ENCODE measurements at places on chromosomes 11 and 22.
A peak's percentile ranks its signal among the peaks of the same experiment; 100 is the strongest.

GRCh38 chr11:30282289-30282631 lies 40.6 kb upstream of the ARL14EP start:
- DNase-seq, result no peak

GRCh38 chr11:19673924-19674729 lies 38.5 kb upstream of the NAV2 start:
- DNase-seq, result no peak

DNA sequence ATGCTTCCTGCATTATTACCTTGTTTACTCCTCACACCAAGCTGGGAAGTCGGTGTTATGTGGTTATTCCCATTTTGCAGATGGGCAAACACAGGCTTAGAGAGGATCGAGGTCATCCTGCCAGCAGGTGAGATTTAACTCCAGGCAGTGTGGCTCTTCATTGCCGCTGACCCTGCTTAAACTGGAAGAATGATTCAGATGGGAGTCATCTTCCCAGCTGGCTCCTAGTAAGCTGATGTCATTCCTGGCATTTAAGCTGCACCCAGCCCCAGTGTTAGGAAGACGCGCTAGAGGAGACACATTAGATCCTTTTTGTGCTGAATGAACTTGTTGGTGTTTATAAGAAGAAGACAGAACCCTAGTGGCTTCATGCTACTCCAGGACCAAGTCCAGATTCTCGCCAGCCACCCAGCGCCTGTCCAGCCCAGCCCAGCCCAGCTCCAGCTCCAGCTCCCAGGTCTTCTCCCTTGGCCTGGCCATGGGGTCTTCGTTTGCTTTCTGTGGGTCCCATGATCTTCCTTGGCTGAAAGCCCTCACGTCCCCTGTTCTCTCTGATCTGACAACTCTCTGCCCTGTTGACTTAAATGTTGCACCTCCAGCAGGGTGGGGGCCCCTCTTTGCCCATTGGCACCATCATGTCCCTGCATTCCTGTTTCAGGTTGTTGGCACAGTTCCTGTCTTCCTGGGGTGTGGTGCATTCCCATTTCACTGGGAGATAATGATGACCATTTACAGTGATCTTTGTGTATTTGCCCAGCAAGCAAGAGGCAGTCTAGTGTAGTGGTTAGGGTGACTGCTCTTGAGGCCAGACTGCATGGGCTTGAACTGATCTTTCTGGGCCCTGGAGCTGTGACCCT lies 13.6 kb downstream of the PARVB start:
- no peak for DNase-seq

GRCh38 chr11:116539211-116539610 lies 233.6 kb downstream of the BUD13 start:
- no peak for DNase-seq

DNA sequence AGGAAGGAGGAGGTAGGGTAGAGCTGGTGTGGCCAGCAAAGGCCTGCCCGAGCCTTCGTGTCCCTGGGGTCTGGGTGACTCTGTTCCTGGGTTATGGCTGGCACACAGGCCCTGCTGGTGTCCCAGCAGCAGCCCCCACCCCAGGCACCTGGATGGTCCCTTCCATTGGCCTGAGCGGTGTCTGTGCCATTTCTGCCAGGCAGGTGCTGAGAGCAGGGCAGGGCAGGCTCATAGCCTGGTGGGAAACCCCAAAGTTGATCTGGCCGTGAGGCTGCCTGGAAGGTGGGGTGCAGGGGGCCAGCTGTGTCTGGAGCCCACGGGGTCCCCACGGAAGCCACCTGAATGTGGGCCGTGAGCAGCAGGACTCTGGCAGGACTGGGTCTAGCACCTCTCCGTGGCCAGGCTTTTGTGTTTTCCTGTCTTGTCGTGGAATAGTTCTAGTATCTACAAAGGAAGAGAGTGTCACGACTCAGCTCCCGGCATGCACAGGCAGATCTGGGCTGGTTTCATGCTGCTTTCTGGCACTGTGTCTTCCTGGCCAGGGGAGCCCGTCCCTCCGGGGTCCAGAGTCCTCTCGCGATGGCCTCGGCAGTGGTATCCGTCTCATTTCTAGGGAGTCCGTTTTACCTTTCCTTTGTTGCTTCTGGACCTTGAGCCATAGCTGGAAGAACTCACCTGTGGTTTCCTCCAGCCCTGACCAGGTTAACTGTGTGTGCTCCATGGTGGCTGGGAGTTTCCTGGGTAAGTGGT lies 83.7 kb downstream of the KCNQ1 start:
- no peak for DNase-seq

GRCh38 chr11:64451856-64452255 lies 92.9 kb downstream of the RPS6KA4 start:
- no peak for DNase-seq

DNA sequence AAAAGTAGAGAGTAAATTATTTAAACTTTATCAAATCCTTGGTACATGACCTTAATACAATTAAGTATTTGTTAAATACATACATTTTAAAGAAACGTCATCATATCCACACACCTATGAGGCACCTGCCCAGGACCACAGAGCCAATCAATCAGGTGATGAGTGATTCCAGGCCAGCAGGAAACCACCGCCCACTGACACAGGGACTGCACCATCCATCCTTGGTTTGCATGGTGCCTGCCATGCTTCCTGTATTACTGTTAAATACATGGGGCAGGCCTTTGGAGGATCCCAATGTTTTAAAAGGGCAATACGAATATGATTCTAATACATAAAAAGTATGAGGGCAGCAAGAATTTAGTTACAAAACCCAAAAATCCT lies 7.0 kb upstream of the TBC1D10A start:
- no peak for DNase-seq

- DNase-seq, result no peak
Observed at GRCh38 chr22:44573451-44573850, 75.4 kb upstream of the RTL6 start.

DNA sequence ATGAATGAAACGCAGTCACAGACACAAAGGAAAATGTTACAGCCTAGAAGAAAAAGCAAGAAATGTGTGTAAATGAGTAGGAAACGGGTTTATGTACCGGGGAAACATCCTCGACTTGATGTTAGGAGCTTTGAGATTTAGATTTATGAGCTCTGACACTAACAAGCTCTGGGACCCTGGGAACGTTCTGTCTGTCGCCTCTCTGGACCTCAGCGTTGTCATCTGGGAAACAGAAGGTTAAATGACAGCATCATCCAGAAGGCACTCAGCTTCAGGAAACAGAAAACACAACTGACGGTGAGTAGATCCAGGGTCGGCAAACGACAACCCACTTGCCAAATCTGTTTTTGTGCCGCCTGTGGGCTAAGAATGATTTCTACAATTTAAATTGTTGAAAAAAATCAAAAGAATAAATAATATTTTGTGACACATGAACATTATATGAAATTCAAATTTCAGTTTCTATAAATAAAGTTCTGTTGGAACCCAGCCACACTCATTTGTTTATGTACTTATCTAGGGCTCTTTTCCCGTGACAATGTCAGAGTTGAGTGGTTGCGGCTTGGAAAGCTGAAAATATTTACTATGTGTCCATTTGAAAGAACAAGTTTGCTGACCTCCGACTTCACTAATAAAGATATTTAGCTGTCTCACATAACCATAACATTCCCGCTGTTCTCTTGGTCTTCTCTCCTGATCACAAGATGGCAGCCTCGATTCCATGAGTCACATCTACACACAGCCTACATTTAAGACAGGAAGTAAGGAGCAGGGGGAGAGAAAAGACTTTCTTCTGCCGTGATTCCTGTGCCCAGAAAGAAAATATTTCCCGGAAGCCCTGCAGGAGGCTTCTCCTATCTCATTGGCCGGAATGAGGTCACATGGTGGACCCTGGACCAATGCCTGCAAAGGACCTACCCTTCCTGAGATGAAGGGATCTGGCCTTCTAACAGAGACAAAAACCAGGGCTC lies 47.1 kb upstream of the SYT13 start:
- no peak for DNase-seq

DNA sequence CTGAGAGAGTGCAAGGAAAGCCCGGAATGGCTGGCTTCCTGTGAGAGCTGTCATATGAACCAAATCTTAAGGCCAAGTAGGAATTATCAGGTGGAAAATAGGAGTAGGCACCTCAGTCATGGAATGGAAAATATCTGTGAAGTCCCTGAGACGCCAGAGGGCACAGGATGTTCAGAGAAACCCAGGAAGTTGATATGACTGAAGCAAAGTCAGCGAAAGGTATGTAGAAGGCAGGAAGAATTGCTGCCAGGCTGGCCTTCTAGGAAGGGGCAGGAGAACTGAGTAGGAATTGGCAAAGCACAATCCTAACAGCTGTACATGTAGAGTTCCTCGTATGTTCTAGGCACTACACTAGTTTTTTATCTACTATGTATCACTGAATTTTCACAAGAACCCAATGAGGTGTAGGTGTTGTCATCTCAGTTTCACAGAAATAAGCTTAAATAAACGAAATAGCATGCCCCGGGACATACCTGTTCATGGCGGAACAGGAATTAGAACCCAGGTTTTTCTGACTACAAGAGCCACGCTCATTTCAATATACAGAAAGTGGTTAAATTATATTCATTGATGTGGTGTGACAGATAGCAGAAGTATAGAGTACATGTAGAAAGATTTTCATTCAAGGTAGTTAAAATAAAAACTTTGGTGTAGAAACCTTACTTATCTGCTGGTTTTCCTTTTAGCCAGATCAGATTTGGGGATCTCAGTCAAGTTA lies 17.0 kb downstream of the HMGXB4 start:
- no peak for DNase-seq

- no peak for DNase-seq
Observed at GRCh38 chr22:50298937-50299784, 8.3 kb downstream of the PLXNB2 start.

GRCh38 chr11:96960476-96960875 lies 570.7 kb downstream of the JRKL start:
- DNase-seq, result no peak

DNA sequence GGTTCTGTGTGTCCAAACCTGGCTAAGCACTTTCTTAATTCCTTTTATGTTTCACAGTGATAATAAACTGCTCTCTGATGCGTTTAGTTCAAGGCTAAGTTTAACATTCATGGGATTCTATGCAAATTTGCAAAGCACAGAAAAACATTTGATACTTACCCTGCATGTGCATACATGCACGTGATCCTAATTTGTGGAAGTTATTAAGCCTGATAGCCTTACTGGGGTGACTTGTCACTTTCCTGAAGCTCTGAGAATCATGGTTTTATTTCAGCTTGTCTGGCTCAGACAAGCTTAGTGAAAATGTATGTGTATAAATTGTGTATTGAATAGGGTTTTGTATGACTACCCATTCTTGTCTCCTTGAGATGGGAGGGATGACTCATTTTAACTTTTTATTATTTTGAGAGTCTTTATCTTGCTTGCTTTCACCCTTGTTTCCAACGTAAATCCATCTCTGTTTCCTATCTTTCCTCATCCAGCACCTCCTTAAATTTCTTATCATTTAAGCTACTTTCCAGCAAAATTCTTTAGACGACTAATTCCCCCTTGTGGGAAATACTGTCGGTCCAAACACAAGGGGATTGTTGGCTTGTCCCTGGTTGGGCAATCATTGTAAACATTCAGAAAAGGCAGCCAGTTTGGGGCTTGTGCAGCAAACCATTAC lies 167.1 kb downstream of the C11orf91 start:
- no peak for DNase-seq

- no peak for DNase-seq
Observed at GRCh38 chr11:2762031-2762380, 62.2 kb upstream of the KCNQ1OT1 start.

- no peak for DNase-seq
Observed at GRCh38 chr22:49391436-49391835, 436.2 kb downstream of the BRD1 start.

GRCh38 chr11:64839335-64839734 lies 5.1 kb downstream of the CDC42BPG start:
- DNase-seq, result no peak

DNA sequence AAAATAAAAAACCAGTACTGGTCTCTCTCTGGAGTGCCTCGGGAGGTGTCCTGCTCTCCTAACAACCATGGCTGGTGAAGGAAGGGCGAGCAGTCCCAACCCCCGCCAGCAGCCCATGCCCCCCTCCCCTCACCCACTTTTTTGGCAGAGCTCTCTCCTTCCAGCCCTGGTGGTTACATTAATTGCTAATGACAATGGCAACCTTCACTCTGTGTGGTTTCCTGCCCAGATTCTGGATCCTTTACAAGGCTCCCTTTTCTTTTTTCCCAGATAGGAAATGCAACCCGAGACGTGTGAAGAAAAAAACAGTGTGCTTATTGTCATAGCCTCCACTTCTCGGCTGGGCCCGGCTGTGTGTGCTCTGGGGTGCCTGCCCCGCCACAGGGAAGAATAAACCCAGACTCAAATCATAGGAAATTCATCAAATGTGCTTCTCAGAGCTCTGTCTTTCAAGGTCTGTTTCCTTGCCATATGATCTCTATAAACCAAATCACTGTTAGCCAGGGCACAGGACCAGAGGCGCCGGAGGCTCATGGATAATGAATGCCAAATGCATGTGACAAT lies 513.0 kb downstream of the SOX6 start:
- DNase-seq, result no peak

GRCh38 chr11:78796956-78797355 lies 222.3 kb upstream of the NARS2 start:
- no peak for DNase-seq

- no peak for DNase-seq
Observed at GRCh38 chr22:17665854-17666253, 27.3 kb downstream of the BCL2L13 start.

DNA sequence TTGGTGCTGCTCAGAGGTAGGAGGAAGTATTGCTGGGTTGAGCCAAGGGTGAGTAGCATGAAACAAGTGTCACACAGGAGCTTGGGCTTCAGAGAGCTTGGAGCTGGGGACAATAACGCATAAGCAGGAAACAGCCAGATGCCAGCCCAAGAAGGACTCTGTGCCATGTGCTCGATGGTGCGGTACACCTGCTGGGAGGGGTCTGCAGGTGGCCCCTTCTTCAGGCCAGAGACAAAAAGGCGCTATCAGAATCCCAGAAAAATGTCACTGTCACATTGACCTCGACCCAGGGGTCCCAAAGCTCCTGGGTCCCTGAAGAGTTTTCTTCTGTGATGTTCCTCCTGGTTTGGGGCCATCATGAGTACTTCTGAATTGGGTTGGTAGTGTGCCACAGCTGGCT lies 244.4 kb downstream of the TBC1D22A start:
- DNase-seq, result no peak

GRCh38 chr22:44147821-44148574 lies 32.7 kb upstream of the PARVG start:
- DNase-seq, result no peak

GRCh38 chr22:20965888-20966855 lies 883 bp upstream of the AIFM3 start:
- no peak for DNase-seq

- peak; percentile 59 for DNase-seq
Observed at GRCh38 chr11:64148226-64148916, 17.5 kb downstream of the MACROD1 start.

DNA sequence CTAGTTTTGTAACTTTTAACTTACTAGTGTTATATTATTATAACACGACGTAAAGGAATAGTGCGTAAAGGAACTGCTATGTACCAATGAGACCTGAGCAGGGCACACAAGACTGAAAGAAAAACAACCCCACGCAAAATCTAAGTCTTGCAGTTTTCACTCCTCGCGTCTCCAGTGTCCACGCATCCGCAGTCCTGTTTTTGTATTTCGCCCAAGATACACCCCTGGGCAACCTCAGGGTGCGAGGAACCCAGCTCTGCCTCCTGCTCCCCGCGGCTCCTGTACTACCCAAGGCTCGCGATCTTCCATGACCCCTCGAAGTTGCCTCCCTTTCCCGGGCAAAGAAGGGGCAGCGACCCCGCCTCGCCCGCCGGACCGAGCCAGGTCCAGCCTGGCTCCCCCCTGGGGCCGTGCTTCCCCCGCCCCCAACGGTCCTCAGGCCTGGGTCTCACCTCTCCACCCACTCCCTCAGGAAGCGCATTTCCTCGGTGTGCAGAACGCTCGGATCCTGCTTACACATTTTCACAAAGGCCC lies 393 bp downstream of the ST13 start:
- DNase-seq, result no peak

Data from stimulated activated CD8-positive, alpha-beta memory T cell treated with anti-CD3 and anti-CD28 coated beads, Interleukin-7, amount 100 ng/mL, for 24 hours (primary cell).